Activated CD8-positive, alpha-beta memory T cell treated with anti-CD3 and anti-CD28 coated beads, Interleukin-2, amount 10 ng/mL, durations not matched to agents 7 days and 5 days (primary cell): ENCODE measurements at places on chromosomes 2 and 18. TPM values are rescaled to one million over a fixed set of nuclear protein-coding genes. Genes with fewer than 3 reads are reported as not detected.

Gene TUBA3D
- total RNA-seq, result not detected

Gene IL36RN
- total RNA-seq, result not detected

- DNase-seq, result no peak
Measured at GRCh38 chr2:55932843-55933242, 9.3 kb upstream of the EFEMP1 start.

GRCh38 chr2:179250095-179250494 is 14.5 kb downstream of the SESTD1 start:
- DNase-seq, result no peak

DNA sequence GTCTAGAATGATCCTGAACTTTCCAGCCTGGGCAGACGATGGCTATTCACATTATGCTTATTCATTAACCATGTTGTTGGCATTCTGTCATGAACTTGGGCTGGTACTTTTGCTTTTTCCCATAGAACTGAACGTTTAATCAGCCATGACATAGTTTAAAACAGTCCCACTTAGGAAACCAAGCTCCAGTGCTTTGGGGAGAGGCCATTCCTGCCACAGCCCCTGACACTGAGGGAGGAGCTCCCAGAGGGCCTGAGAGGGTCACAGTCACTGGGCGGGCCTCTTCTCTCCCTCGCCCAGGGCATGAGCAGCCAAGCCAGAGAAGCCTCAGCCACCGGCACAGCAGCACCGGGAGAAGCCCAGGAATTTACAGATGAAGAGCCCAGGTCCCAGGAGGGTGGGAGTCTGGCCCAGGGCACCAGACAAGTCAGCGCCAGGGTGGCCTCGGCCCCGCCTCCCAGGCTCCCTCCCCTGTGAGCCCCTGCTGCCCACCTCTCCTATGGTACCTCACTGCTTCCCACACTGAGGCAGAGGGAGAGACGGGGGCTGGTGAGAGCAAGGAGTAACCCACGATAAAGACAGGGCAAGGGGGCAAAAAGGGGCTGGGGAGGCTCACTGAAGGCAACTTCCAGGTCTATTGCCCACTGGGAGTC is 33.6 kb downstream of the MAL start:
- no peak for DNase-seq

Gene CNDP1
- total RNA-seq, result not detected

Gene SULT1C2
- not detected for total RNA-seq

DNA sequence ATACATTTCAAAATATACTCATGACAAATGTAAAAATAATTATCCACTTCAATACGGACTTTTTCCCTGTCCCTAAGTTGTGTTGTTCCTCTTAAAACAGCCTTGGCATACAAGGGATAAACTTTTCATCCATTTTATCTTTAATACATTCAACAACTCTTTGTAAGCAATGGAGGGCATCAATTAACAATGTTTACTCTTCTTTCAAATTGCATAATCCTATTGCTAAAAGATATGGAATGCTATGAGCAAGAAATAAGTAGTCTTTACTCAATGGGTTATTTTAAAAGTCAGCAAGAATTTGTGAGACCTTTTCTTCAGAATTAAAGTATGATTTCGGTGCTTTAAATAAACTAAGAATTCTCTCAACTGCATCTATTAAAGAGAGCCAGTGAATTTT is 41.9 kb downstream of the SCN9A start:
- no peak for DNase-seq

Gene CAPN14
- 0.33 TPM for total RNA-seq

Gene PLCL1
- total RNA-seq, result 0.26 TPM

GRCh38 chr2:42040643-42041278 is 7.1 kb upstream of the PKDCC start:
- no peak for DNase-seq

DNA sequence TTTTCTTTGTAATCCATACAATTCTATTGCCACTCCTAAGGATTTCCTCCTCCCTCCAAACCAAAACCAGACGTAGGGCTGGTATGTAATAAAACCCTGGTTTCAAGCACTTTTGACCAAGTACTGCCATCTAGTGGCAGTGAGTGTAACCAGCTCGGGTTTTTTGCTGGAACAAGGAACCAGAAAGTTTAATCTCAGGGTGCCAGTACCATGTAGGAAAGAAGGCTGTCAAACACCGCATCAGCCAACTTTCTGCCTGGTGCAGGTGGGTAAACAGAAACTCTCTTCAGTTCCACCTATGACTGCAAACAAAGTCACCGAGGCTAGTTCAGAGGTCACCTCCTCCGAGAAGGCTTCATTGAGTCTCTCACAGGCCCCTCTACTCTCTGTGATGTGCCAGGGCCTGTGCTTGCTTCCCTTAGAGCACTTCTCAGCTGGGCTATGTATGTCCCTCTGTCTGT is 10.2 kb upstream of the THNSL2 start:
- DNase-seq, result peak; percentile 69

Gene KLHL41
- total RNA-seq, result 0.12 TPM

DNA sequence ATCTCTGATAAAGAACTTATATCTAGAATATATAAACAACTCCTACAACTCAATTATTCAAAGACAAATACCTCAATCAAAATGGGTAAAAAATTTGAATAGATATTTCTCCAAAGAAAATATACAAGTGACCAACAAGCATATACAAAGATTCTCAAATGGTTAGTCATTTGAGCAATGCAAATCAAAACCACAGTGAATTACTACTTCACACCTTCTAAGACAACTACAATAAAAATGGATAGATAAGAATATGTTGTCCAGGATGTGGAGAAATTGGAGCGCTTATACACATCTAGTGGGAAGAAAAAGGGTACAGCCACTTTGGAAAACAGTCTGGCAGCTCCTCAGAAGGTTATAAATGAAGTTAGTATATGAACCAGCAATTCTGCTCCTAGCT is 332.9 kb downstream of the TGIF1 start:
- no peak for DNase-seq

- no peak for DNase-seq
Measured at GRCh38 chr2:128868686-128869551, 550.3 kb upstream of the HS6ST1 start.

GRCh38 chr2:182907081-182907830 is 40.8 kb upstream of the FRZB start:
- no peak for DNase-seq

Gene METTL5
- total RNA-seq, result 68.5 TPM

DNA sequence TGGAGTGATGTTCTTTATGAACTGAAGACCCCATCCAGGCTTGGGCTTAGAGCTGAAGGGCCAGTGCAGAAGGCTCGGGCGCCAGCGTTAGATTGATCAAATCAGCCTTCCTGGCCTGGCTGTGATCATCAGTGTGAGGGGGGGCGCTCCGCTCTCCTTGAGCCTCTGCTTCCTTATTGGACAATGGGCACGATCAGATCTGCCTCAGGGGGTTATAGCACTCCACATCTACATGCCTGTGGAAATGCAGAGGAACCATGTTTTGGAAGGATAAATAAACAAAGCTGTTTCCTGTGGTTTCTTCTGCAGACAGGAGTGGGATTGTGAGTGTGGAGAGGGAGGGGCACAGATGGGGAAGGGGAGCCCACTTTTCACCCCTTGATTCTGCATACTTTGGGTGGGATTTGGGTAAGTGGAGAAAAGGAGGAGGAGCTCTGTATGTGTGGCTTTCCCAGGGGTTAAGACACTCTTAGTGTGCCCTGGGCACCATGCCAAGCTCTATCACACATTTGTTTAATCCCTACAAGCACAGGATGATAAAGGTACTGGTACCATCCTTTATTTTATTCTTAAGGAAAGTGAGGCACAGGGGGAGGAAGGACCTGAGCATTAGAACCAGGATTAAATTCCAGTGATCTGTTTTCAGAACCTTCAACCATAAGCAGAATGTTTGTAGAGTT is 150.5 kb downstream of the EN1 start:
- DNase-seq, result no peak

Gene CHRNG
- not detected for total RNA-seq

Gene YIPF4
- total RNA-seq, result 40.5 TPM

Gene ADD2
- total RNA-seq, result 0.45 TPM

DNA sequence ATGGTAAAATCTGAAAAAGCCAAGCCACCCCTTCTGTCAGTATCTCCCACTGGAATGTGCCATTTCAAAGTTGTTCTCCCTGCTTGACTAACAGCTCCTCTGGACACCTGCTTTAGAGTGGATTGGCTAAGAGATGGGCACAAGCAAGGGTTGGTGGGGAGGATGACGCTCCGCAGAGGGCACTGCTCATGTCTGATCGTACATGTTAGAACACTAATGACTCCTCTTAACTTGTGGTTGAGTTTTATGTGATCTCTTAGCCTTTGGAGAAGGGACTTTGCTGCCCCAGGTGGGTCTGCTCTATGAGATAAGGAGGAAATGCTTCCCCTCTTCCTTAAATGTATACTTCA is 8.2 kb upstream of the KIAA2012 start:
- DNase-seq, result no peak

GRCh38 chr2:213232649-213233437 is 51.4 kb upstream of the SPAG16 start:
- DNase-seq, result peak; percentile 74

Gene PAIP2B
- 1.1 TPM for total RNA-seq

Gene GNLY
- 364 TPM for total RNA-seq

Gene MPHOSPH10
- total RNA-seq, result 24.2 TPM

Gene TMEM17
- 0.12 TPM for total RNA-seq

- DNase-seq, result no peak
Measured at GRCh38 chr2:173892341-173892740, 72.8 kb downstream of the SP3 start.

Gene FABP1
- total RNA-seq, result not detected

- DNase-seq, result no peak
Measured at GRCh38 chr2:223071139-223071538, 19.1 kb downstream of the KCNE4 start.

DNA sequence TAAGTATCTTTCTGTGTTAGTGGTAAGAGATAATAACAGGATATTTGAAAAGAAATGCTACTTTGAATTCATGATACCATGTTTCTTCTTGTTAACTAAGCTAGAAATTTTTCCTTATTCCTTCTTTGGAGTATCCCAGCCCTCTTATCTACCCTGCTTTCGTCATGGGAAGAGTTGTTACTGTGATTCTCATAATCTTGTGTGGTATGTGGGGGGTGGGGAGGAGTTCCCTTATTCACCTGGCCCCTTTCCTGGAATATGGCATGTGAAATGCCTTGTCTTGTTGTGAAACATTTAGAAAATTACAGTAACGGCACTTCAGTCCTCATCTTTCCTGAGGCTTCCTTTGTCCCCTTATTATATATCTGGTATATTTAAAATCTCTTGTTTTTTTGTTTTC is 129.9 kb downstream of the NCOA1 start:
- DNase-seq, result no peak

Gene OTOS
- not detected for total RNA-seq

Gene TACR1
- total RNA-seq, result not detected

Gene TRIM54
- total RNA-seq, result 0.28 TPM

Gene SPIRE1
- 9.6 TPM for total RNA-seq

DNA sequence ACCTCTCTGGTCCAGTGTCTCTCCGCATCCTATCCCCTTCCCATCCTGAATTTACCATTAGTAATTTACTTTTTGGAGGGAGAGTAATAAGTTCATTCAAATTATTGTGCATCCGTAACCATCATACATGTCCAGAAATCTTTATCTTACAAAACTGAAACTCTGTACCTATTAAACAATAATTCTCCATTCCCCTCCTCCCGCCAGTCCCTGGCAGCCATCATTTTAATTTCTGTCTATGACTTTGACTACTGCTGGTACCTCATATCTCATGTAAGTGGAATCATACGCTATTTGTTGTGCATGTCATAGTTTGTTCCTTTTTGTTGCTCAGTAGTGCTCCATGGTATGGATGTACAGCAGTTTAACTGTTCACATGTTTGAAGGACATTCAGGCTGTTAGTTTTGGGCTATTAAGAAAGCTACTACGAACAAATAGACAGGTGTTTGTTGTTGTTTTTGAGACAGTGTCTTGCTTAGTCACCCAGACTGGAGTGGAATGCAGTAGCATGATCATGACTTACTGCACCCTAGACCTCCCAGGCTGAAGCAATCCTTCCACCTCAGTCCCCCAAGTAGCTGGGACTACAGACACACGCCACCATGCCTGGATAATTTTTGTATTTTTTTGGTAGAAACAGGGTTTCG is 2.0 kb downstream of the LIMS1 start:
- DNase-seq, result no peak

GRCh38 chr2:15965564-15966019 is 25.2 kb downstream of the MYCN start:
- no peak for DNase-seq

Gene SF3B1
- 266 TPM for total RNA-seq
